ENCODE measurements at places on chromosomes 2 and 18. TPM values are rescaled to one million over a fixed set of nuclear protein-coding genes. Genes with fewer than 3 reads are reported as not detected.

The CNRIP1 gene
- 45.6 TPM for total RNA-seq

The UNC80 gene
- total RNA-seq = not detected

The NETO1 gene
- total RNA-seq = not detected

The CXCR1 gene
- total RNA-seq = 0.41 TPM

The SGPP2 gene
- total RNA-seq = 0.28 TPM

The ANKRD62 gene
- total RNA-seq = not detected

The DES gene
- 302 TPM for total RNA-seq

The SLC30A3 gene
- 4.4 TPM for total RNA-seq

The IL36G gene
- total RNA-seq = not detected

The TUBA3E gene
- not detected for total RNA-seq

The DCDC2C gene
- 6.6 TPM for total RNA-seq

The C18orf54 gene
- total RNA-seq = 1.1 TPM

- H3K36me3 ChIP-seq = no peaks in the 10 kb centered on the region
- DNase-seq = no peak
- H3K4me3 ChIP-seq = no peak overlapping the region
- H3K27ac ChIP-seq = no peak overlapping the region
These were observed 479.1 kb downstream of the MBD2 start for GRCh38 chr18:53745224-53745967.

GRCh38 chr2:205408696-205409095 is 273.6 kb upstream of the NRP2 start:
- H3K4me3 ChIP-seq = no peak overlapping the region
- DNase-seq = no peak
- H3K36me3 ChIP-seq = no peaks in the 10 kb centered on the region
- peaks cover 26% of the 10 kb centered on the region for H3K4me1 ChIP-seq

GRCh38 chr2:99691926-99692325 is 202.1 kb upstream of the REV1 start:
- H3K4me3 ChIP-seq = no peak overlapping the region
- no peaks in the 10 kb centered on the region for H3K36me3 ChIP-seq
- no peak overlapping the region for H3K27ac ChIP-seq
- no peak for DNase-seq
- no peaks in the 10 kb centered on the region for H3K4me1 ChIP-seq

GRCh38 chr2:182144776-182145165 is 159.1 kb downstream of the PPP1R1C start:
- H3K27ac ChIP-seq = no peak overlapping the region
- no peak overlapping the region for H3K4me3 ChIP-seq
- DNase-seq = peak; percentile 4
- H3K4me1 ChIP-seq = peaks cover 5% of the 10 kb centered on the region
- no peaks in the 10 kb centered on the region for H3K36me3 ChIP-seq
- no peaks in the 10 kb centered on the region for H3K27me3 ChIP-seq

DNA sequence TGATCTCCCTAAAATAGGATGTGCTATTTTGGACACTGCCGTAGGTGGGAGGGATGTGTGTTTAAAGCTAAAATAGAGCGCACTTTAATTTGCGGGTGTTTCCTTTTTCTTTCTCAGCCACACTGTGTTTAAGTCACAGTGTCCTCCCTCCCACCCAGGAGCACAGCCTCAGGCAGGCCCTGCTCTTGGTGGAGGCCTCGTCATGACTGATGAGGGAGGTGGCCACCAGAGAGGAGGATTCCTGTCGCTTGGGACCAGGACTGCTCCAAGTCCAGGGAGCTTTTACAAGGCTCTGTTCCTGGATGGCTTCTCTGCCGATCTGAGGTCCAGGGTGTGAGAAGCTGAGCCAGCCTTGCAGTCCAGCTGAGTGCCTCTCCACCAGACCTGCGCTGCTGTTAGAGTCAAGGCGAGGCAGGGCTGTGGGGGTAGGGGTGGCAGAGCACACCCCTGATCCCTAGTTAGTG is 33.5 kb downstream of the INPP4A start:
- H3K27ac ChIP-seq = no peak overlapping the region
- no peaks in the 10 kb centered on the region for H3K36me3 ChIP-seq
- DNase-seq = no peak

GRCh38 chr2:222753251-222753824 is 81.9 kb downstream of the MOGAT1 start:
- DNase-seq = no peak
- H3K4me1 ChIP-seq = peaks cover 29% of the 10 kb centered on the region
- H3K27me3 ChIP-seq = no peaks in the 10 kb centered on the region
- H3K27ac ChIP-seq = peak overlapping the region; percentile 83
- H3K36me3 ChIP-seq = no peaks in the 10 kb centered on the region
- H3K4me3 ChIP-seq = peak overlapping the region; percentile 49

- no peaks in the 10 kb centered on the region for H3K27me3 ChIP-seq
- no peak overlapping the region for H3K27ac ChIP-seq
- DNase-seq = no peak
These were observed 26.2 kb downstream of the ATAD2B start for GRCh38 chr2:23900541-23901322.

DNA sequence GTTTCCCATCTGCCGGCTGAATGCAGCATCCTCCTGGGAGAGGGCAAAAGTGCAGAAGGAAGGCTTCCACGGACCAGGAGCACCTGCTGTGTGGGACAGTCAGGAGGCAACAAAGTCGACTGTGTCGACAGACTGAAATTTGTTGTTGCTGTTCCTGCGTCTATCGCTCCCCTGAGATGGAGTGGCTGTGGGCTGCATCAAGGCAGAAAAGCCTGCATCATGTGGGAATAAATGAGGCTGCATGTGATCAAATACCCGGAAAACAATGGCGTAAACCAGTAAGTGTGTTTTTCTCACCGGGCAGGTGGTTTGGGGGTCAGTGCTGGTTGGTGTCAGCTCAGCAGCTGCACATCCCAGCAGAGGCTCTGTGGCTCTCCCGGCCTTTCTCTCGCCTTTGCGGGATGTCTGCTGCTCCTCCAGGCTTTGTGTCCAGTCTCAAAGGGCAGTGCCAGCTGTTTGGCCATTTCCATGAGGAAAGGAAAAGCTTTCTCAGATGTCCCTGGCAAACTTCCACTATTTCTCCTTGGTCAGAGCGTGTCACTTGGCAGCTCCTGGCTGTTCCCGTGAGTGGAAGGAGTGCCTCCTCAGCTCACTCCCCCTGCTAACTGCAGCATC is 262.4 kb downstream of the NDUFA10 start:
- peaks cover 29% of the 10 kb centered on the region for H3K4me1 ChIP-seq
- no peak overlapping the region for H3K4me3 ChIP-seq
- no peak overlapping the region for H3K27ac ChIP-seq
- no peaks in the 10 kb centered on the region for H3K27me3 ChIP-seq
- no peaks in the 10 kb centered on the region for H3K36me3 ChIP-seq

- H3K27ac ChIP-seq = no peak overlapping the region
- no peaks in the 10 kb centered on the region for H3K4me1 ChIP-seq
- peaks cover 14% of the 10 kb centered on the region for H3K36me3 ChIP-seq
- DNase-seq = no peak
- no peaks in the 10 kb centered on the region for H3K27me3 ChIP-seq
These were observed 233.9 kb downstream of the ATAD2B start for GRCh38 chr2:23692851-23693605.

GRCh38 chr2:226256237-226256636 is 543.4 kb downstream of the IRS1 start:
- no peak overlapping the region for H3K27ac ChIP-seq
- no peak for DNase-seq
- H3K4me3 ChIP-seq = no peak overlapping the region
- H3K36me3 ChIP-seq = no peaks in the 10 kb centered on the region
- H3K4me1 ChIP-seq = no peaks in the 10 kb centered on the region

DNA sequence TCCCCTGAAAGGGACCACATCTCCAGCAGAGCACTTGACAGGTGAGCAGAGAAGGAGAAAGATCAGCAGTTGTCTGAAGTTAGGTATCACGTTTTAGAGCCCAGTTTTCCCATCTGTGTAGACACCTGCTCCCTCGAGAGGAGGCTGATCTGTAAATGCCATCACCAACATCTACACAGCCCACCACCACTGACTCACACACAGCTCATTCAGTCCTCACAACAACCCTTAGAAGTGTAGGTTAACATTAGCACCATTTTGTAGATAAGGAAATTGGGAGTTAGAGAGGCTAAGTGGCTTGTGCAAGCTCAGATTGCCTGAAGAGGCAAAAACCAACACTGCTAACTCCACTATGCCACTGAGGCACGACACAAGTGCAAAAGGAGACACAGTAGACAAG is 37.2 kb upstream of the STAT1 start:
- H3K4me3 ChIP-seq = no peak overlapping the region
- no peak overlapping the region for H3K27ac ChIP-seq
- H3K4me1 ChIP-seq = peaks cover 6% of the 10 kb centered on the region
- no peaks in the 10 kb centered on the region for H3K36me3 ChIP-seq
- no peak for DNase-seq

- H3K27me3 ChIP-seq = no peaks in the 10 kb centered on the region
- no peaks in the 10 kb centered on the region for H3K4me1 ChIP-seq
- H3K36me3 ChIP-seq = peaks cover 55% of the 10 kb centered on the region
- DNase-seq = no peak
- no peak overlapping the region for H3K4me3 ChIP-seq
These were observed 62.6 kb downstream of the EIF5B start for GRCh38 chr2:99399795-99400194.

DNA sequence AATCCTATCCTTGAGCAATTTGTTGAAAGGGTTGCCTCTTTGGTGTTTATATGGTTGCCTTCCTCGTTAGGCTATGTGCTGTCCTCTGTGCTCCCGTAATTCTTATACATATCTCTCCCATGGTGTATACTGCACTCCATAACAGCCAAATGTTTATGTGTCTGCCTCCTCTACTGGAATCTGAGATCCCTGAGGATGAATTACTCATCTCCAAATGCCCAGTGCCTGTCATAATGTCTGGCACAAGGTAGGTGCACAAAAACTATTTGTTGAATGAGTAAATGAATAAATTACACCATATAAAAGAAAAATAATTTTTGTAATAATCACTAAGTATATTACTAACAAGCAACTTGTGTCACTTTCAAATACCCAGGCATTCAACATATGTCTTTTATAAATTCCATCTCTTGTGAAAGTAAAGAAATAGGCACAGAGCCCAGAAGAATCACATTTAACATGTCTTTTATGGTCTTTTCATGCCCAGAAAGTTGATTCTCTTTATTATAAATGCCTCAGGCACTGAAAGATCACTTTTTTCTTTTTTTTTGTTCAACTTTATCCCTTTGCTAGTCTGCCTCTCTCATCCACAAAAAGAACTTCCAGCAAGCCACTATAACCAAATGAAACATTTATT is 164.9 kb downstream of the CCDC148 start:
- DNase-seq = no peak
- H3K4me1 ChIP-seq = no peaks in the 10 kb centered on the region
- H3K27ac ChIP-seq = no peak overlapping the region
- H3K27me3 ChIP-seq = no peaks in the 10 kb centered on the region
- no peak overlapping the region for H3K4me3 ChIP-seq

DNA sequence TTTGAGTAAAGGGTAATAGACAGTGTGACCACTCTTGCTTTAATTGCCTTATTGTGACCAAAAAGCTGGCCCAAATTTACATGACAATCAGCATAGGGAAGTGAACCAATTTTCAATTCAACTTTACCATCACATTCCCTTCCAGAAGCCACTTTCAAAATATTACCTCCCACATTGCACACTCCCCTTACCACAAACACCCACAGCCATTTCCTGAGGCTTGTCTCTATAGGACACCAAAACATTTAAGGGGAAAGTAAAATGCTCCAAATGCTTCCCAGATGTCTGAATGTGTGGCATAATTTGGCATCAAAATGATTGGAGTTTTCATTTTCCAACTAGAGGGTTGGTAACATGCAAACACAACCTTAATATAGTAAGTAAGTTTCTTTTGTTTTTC is 616.1 kb downstream of the SLC4A3 start:
- H3K27me3 ChIP-seq = no peaks in the 10 kb centered on the region
- H3K4me1 ChIP-seq = peaks cover 12% of the 10 kb centered on the region
- no peaks in the 10 kb centered on the region for H3K36me3 ChIP-seq
- no peak overlapping the region for H3K27ac ChIP-seq

DNA sequence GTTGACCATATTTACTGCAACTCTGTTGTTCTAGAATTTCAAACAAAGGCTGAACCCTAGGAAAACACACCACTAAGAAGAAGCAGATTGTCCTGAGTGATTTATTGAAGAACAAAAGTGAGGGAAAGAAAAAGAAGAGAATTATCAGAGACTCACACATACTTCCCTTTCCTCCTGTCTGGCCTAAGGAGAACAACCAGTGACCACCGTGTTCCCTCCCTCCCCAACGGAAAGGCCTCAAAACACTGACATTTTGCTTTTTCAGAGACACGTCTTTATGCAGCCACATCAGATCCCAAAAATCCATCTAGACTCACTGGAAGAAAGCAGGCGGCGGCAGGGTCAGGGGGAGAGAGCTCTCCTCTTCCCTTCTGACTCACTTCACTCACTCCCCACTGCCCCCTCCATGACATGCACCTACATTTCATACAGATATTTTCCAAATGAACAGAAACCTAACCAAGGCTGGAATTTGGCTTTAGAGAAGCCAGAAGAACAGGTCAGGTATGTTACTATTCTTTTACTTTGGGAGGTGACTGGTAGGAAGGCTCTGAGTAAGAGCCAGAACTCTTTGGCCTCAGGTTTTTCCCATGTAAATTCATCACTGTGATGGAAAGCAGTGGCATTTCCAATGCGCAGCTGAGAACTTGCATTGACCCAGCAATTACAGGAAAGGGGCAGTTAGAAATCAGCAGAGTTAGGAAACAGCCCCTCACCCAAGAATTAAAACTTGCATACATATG is 169.9 kb downstream of the BCL11A start:
- H3K27ac ChIP-seq = no peak overlapping the region
- no peaks in the 10 kb centered on the region for H3K4me1 ChIP-seq
- no peak overlapping the region for H3K4me3 ChIP-seq
- H3K27me3 ChIP-seq = no peaks in the 10 kb centered on the region
- no peak for DNase-seq

- no peak for DNase-seq
- H3K27ac ChIP-seq = no peak overlapping the region
- H3K27me3 ChIP-seq = no peaks in the 10 kb centered on the region
- no peak overlapping the region for H3K4me3 ChIP-seq
These were observed 56.3 kb upstream of the UBXN4 start for GRCh38 chr2:135685361-135685760.

DNA sequence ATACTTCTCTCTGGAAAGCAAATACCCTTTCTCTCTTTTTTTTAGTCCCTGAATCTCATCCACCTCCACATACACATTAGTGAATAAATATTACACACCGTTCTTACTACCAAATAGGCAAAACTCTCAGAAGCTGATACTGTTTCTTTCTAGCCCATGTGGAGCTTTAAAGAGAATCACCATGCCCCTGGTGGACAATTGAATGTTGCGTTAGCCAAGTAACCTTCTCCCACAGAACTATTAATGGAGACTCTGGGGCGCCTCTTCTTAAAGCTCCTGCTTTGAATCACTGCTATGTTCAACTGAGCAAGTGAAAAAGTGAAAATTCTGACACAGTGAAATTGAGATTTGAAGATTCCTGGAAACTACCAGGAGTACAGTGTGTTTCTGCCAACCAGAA is 522.8 kb upstream of the CDH7 start:
- H3K4me3 ChIP-seq = no peak overlapping the region
- no peak for DNase-seq
- no peaks in the 10 kb centered on the region for H3K36me3 ChIP-seq
- H3K4me1 ChIP-seq = no peaks in the 10 kb centered on the region
